HS-27A (cell line): ENCODE measurements at places on chromosomes 3 and 15.
A peak's percentile ranks its signal among the peaks of the same experiment; 100 is the strongest.

DNA sequence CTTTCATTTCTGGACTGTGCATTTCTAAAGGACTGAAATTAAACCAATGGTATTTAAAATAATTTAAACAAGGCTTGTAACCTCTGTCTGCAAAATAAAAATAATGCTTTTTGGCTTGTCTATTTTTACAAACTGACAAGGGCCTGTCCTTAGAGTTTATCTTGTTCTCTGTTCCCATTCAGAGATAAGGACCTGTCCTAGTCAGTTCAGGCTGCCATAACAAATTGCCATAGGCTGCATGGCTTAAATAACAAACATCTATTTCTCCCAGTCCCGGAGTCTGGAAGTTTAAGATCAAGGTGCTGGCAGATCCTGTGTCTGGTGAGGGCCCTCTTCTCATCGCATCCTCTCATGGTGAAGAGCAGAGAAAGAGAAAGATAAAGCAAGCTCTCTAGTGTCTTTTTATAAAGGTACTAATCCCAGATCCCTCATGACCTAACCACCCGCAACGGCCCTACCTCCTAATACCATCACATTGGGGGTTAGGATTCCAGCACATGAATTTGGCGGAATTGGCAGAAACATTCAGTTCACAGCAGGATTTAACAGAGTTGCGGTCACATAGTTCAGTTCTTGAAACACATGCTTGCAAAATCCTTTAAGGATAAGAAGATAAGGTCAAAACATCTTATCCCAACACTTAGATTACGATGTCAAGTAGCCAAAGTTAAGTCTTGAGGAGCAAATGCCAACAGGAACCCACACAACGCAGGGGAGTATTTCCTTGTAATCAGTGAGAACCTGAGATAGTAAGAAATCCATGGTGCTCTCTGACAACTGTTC lies 17.8 kb downstream of the KBTBD8 start:
- DNase-seq, result no peak

DNA sequence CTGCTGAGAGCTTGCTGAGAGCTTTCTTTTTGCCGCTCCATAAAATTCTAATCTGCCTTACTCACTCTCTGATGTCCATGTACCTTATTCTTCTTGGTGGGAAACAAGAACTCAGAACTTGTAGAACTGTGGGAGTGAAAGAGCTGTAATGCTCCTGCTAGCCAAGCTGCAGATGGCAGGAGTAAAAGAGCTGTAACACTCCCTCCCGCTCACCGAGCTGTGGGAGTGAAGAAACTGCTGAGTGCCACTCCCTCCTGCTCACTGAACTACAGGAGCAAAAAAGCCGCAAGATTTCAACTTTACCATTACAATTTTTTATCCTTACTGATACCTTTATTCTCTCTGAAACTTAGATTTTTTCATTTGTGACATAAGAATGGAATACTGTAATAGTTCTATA lies 199.1 kb downstream of the SI start:
- DNase-seq, result no peak

DNA sequence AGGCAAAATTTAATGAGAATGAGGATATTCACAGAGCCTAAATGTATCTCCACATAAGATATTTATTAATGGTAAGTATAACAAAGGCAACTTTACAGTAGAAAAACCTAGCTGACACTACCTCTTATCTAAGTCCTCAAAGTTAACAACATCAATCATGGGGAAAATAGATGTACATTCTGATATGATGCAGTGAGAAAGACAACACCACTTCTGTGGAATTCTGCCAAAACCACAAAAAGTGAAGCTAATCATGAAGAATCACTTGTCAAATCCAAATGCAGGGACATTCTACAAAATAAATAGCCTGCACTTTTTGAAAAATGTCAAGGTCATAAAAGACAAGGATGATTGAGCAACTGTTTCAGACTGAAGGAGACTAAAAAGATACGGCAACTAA lies 27.5 kb upstream of the EOMES start:
- no peak for DNase-seq

DNA sequence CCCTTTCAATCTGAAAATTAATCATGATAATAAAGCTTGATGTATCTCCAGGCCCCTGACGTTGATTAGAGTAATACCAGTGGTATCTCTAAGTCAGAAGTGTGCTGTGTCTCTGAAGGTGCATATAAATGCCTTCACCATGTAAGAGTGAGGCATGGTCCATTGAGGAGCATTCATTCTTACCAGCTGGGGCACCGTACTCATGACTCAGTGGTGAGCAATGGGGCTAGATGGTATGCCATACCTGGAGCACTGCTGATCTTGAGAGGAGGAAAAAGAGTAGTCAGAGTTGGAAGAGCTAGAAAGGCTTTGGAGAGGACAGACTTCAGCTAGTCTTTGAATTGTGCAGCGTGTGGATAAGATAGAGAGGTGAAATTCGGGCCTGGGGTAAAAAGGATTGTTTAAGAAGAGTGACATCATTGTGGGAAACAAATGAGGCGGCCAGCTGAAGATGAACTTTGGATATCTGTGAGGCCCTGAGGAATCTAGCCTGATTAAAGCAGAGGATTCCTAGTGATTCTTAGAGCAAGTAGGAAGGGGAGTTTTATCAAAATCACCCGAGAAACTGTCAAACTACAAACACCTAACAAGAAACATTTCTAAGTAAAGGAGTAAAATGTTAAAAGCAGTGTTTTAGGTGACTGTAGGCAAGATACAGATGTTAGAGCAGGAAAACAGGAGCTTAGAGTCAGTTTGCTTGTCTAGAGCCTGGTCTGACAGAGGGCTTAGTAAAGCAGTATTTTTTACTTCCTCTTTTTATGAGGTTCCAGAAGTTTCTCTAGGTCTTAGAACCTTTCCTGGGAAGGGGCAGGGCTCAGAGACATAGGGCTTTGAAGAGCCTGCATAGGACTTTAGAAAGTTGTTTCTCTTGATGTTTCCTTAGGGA lies 13.6 kb downstream of the TMOD3 start:
- peak; percentile 56 for DNase-seq

DNA sequence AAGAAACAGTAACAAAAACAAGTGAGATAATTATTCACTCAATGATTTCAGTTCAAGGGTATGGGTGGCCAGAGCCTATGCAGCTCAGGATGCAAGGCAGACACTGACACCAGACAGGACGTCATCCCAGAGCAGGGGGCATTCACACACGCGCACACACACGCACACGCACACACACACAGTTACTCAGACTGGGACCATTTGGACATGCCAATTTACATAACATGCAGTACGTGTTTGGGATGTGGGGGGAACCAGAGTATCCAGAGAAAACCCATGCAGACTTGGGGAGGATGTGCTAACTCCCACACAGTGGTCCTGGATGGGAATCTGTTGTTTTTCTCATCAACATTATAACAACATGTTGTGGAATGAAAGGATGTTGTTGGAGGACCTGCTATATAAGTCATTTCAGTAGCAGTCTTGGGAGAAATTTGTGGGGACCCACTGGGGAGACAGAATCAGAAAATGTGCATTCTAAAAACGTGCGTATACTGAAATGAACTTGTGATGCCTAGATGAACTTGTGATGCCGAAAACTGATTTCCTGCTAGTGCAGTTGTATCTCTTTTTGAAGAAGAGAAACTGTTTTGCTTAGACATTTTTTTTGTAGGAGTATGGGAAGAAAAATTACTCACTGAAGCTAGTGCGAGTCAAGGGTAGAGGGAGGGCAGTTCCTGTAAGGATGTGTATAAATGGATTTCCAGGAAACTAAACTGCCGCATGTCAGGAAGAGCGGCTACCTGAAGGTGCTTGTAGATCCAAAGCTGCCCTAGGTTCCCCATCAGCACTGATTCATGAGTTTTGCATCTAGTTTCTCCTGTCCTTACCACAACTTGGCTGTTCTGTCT lies 25.2 kb downstream of the CD200 start:
- DNase-seq, result no peak

DNA sequence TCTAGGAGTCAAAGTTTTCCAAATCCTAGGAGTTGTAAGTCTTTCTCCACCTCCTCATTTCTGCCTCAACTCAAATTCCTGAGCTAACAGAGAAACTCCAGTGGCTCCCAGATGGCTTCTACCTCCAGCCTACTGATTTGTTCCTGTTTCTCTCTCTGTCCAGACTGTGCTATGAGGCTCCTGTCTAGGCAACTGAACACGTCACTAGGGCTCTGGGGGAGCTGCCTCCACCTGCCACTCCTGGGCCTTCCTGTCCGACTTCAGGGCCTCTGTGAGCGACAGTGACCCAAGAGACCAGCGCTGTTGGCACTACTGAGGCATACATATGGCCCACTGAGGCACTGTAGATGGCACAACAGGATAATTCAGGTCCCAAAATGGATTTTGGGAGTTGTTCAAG lies 71.4 kb downstream of the EXOG start:
- no peak for DNase-seq

- DNase-seq, result no peak
These were observed 569.8 kb upstream of the IL12A start for GRCh38 chr3:159418571-159419526.

GRCh38 chr15:101583284-101583683 lies 68.9 kb downstream of the TM2D3 start:
- no peak for DNase-seq

- DNase-seq, result no peak
These were observed 364.6 kb upstream of the EPHA6 start for GRCh38 chr3:96449803-96450202.

DNA sequence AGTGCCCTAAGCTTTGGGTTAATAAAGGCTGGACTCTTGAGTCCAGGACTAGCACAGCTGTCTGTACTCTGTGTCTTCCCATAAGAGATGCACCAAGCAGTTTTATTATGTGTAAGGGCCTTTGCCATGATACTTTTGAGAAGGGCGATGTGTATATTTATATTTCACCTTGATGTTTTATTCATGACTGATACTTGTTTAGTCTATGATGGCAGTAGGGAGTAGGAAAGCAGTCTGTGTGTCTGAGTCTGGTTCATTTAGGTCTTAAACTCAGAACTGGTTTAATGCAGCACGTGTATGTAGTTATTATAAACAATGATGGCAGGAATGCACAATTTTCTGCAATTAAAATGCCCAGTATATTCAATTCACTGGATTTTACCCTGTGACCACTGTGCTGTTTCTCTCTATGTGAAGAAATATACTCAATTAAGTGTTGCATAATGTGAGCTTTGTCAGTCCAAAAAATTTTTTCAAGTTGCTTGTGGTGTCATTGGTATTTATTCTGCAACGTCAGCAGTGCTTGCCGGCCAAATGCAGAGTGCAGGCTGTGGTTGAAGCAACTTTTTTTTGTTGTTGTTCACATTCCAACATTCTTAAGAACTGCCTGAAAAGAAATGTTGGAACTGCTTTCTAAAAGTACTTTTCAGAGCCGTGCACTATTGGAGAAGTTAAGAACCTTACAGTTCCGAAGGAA lies 423.7 kb upstream of the SEMA6D start:
- DNase-seq, result peak; percentile 4

DNA sequence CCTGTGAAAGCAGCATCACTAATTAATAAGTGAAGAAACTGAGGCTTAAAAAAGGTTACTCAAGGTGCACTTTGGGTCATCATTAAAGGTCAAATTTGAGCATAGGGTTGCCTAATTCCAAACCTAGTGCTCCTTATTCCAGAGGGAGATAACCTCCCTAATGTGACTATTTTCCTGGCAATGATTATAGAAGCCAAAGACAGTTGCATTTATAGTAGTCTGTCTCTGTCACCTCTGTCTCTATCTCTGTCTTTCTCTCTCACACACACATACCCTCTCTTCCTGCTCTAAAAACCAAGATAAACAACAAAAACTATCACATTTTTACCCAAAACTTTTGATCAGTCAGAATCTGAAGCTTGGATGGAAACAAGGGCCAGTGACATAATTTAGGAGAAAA lies 172.0 kb upstream of the LMCD1 start:
- DNase-seq, result no peak

DNA sequence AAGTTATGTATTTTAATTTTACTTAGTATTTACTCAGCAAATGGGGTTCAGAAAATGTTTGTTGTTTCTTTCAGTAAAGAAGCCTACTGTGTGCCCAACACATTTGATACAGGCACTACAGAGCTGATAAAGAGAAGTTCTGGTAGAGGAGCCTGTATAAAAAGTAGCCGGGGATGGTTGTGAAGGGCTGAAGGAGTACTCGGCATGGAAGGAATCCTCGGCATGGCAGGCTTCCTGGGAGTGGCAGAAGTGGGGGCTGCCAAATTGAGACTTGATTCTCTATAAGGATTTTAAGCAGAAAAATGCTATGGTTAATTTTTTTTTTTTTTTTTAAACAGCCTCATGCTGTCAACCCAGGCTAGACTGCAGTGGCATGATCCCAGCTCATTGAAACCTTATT lies 9.3 kb downstream of the ARL13B start:
- DNase-seq, result peak; percentile 17
